ENCODE measurements at places on chromosomes 4 and X.

DNA sequence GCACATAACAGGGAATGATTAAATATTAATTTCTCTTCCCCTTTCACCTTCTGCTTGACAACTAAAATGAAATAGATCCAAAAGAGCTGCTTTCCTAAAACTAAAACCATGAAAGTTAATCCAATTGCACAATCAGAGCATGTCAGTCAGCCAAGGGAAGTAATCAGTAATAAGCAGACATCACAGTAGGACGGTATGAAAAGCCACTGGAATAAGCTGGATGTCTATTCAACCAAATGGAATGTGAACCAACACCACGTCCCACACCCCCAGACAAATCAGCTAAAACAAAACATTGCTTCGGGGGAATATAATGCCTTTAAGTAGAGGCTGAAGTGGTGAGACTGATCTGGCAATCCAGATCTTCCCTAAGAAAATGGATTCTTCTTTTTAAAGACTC, 859.4 kb upstream of the FTHL17 start:
- no peak for DNase-seq

- no peak for DNase-seq
These were observed 812.1 kb upstream of the INTU start for GRCh38 chr4:126820631-126821030.

DNA sequence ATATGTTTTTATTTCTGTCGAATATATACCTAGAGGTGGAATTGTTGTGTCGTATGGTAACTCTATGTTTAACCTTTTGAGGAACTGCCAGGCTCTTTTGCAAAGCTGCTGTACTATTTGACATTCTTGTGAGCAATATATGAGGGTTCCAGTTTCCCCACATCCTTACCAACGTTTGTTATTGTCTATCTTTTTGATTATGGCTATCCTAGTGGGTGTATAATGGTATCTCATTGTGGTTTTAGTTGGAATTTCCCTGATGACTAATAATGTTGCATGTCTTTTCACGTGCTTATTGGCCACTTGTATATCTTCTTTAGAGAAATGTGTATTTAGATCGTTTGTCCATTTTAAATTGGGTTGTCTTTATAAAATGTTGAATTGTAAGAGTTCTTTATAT, 24.5 kb downstream of the REPS2 start:
- DNase-seq, result no peak

DNA sequence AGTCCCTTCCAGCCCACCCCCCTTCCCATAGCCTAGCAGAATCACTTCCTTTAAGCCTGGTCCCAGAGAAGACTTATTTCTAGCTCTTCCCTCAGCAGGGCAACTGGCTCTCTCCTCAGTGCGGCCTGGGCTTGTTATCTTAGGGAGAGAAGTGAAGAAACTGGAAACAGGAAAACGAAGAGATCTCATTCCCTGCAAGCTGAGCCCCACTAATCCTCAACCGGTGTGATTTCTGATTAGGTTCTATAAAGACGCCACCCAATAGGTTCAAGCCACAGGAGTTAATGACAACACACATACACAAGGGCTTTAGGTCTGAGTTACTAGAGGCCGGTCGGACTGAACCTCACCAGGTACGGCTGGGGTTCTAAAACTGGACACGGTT, 3.2 kb downstream of the GSX2 start:
- DNase-seq, result no peak

- DNase-seq, result no peak
These were observed 7.7 kb downstream of the AKAP17A start for GRCh38 chrX:1598876-1599790.

- DNase-seq, result no peak
These were observed 67.0 kb upstream of the BCOR start for GRCh38 chrX:40164751-40165150.

DNA sequence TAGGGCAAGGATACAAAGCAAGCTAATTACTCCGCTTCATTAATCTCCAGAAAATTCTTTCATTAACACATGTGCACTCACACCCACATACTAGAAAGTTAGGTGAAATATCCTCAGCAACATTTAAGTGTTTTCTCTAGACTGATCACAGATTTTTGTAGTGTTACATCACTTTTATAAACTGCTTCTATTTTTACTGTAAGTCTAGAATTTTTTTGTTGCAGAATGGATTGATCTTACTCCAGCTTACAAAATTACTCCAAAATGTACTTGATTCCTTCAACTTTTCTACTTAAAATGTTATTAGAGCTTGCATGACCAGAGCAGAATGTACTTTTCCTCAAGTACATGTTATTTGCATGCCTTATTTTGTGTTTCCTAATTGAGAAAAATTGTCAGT, 2325.2 kb downstream of the PCDH7 start:
- DNase-seq, result no peak

All from iPS DF 19.7 (cell line).